SJSA1 (cell line): ENCODE measurements at places on chromosomes 11 and 22. TPM values are rescaled to one million over a fixed set of nuclear protein-coding genes. Genes with fewer than 3 reads are reported as not detected.

- no peaks in the 10 kb centered on the region for H3K36me3 ChIP-seq
- H3K27ac ChIP-seq = no peak overlapping the region
- H3K4me1 ChIP-seq = no peaks in the 10 kb centered on the region
- no peaks in the 10 kb centered on the region for H3K27me3 ChIP-seq
- H3K4me3 ChIP-seq = no peak overlapping the region
- no peak for DNase-seq
Measured at GRCh38 chr11:133903875-133904817, 52.6 kb downstream of the IGSF9B start.

DNA sequence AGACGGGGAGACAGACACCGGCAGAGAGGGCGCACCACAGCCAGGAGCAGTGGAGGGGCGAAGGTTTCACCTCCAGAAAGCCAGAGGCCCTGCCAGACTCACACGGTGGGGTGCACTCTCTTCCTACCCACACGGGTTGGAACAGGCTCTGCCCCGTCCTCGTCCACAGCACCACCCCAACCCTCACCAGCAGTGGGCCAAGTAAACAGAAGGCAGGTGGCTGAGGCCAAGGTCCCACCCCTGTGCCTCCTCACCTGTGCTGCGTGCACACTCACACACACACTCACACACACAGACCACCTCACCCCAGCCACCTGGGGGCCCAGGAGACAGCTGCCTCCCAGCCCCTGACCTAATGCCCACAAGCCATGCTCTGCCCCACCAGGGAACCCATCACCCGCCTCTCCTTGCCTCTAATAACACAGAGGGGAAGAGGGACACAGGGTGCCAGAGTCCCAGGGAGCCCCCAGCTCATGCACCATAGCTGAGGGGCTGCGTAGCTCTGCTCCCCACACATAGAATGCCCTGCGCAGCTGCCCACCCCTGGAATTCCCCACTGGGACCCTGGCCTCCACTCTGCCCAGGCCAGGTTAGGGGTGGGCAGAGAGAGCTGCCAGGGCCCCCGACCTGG lies 3.1 kb downstream of the CYB5R3 start:
- H3K27ac ChIP-seq = no peak overlapping the region
- peaks cover 58% of the 10 kb centered on the region for H3K4me1 ChIP-seq
- H3K36me3 ChIP-seq = peaks cover 40% of the 10 kb centered on the region
- no peak overlapping the region for H3K4me3 ChIP-seq
- no peaks in the 10 kb centered on the region for H3K27me3 ChIP-seq

GRCh38 chr22:39182478-39183030 lies 30.1 kb upstream of the CBX7 start:
- peaks cover 27% of the 10 kb centered on the region for H3K4me1 ChIP-seq
- H3K27ac ChIP-seq = no peak overlapping the region
- no peak for DNase-seq
- H3K36me3 ChIP-seq = no peaks in the 10 kb centered on the region

GRCh38 chr11:128720522-128720985 lies 26.7 kb downstream of the FLI1 start:
- H3K27me3 ChIP-seq = no peaks in the 10 kb centered on the region
- H3K27ac ChIP-seq = no peak overlapping the region
- peaks cover 58% of the 10 kb centered on the region for H3K4me1 ChIP-seq
- no peak overlapping the region for H3K4me3 ChIP-seq
- DNase-seq = no peak
- H3K36me3 ChIP-seq = no peaks in the 10 kb centered on the region

- DNase-seq = no peak
- H3K36me3 ChIP-seq = no peaks in the 10 kb centered on the region
- H3K4me3 ChIP-seq = no peak overlapping the region
- H3K27ac ChIP-seq = no peak overlapping the region
- H3K4me1 ChIP-seq = peaks cover 3% of the 10 kb centered on the region; the same call in 1 of the 2 replicates
Measured at GRCh38 chr11:44615913-44616791, 50.7 kb downstream of the CD82 start.

- H3K27ac ChIP-seq = no peak overlapping the region
- DNase-seq = no peak
- H3K27me3 ChIP-seq = no peaks in the 10 kb centered on the region
Measured at GRCh38 chr22:23068096-23068831, 2.1 kb upstream of the GNAZ start.

GRCh38 chr11:72812967-72813739 lies 1.1 kb upstream of the ATG16L2 start:
- peaks cover 31% of the 10 kb centered on the region for H3K4me1 ChIP-seq
- no peaks in the 10 kb centered on the region; the same call in 1 of the 2 replicates for H3K36me3 ChIP-seq
- H3K27ac ChIP-seq = peak overlapping the region; percentile 100
- peak overlapping the region; percentile 69 for H3K4me3 ChIP-seq
- no peaks in the 10 kb centered on the region for H3K27me3 ChIP-seq
- peak; percentile 40 for DNase-seq

DNA sequence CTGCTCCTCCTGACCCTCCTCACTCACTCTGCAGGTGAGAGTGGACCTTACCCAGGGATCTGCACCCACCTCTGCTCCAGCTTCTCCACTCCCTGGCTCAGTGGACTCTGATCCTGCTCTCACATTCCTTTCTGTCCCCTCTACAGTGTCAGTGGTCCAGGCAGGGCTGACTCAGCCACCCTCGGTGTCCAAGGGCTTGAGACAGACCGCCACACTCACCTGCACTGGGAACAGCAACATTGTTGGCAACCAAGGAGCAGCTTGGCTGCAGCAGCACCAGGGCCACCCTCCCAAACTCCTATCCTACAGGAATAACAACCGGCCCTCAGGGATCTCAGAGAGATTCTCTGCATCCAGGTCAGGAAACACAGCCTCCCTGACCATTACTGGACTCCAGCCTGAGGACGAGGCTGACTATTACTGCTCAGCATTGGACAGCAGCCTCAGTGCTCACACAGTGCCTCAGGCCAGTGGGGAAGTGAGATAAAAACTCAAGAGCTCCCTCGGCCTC lies 29.7 kb upstream of the VPREB1 start:
- no peak overlapping the region for H3K27ac ChIP-seq
- peaks cover 26% of the 10 kb centered on the region for H3K27me3 ChIP-seq
- DNase-seq = no peak
- H3K4me1 ChIP-seq = no peaks in the 10 kb centered on the region

DNA sequence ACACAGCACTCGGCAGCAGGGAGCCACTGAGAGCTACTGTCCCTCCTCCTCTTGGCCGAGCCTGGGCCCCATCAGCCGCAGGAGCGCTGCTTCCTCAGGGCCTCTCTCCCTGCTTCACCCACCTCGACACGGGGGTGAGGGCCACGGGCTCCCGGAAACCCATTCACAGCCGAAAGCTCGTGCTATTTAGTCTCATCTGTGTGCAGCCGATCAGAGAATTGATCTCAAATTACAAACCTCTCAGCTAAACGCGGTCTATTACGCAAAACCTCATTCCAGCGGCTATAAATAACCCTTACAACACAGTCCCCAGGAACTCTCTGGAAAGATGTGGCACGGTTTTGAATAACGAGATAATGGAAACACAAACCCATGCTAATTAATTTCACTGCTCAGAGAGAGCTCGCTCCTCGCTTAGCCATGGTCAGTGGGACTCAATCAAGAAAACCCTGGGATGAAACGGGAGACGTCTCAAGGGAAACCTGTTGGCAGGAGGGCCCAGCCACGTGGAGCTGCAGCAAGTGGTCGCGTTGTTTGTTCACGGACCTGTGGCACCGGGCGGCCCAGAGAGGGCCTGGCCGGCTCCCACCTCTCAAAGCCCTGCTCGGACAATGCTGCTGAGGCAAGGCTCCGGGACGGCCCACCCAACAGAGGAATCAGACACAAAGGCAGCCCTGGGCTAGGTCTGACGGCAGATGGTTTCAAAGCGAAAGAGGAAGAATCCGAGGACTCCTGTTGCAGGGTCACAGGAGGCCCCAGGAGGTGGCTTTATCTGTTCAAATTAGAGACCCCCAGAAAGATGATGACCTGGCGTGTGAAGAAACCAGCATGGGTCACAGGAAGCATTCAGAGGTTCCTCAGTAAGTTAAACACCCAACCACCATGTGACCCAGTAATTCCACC lies 210.5 kb downstream of the CTTN start:
- no peaks in the 10 kb centered on the region for H3K4me1 ChIP-seq
- no peaks in the 10 kb centered on the region for H3K27me3 ChIP-seq
- H3K4me3 ChIP-seq = no peak overlapping the region
- no peak for DNase-seq

DNA sequence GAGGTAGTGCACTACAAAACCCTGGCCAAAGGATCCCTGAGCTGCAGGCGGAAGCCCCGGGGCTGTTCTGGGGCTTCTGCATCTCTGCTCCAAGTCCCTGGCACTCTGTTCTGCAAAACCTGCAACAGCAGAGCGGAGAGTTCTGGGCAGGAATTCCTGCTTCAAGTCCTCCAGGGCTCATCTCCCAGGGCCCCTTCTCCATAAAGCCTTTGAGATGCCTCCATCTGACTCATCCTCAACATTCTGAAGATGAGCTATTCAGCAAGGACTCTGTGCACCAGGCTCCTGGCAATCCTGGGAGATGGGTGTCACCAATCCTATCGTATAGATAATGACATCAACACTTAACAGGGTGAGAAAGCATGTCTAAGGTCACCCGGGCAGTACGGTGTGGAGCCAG lies 19.3 kb downstream of the SYN3 start:
- H3K4me3 ChIP-seq = no peak overlapping the region
- no peak overlapping the region for H3K27ac ChIP-seq
- no peaks in the 10 kb centered on the region for H3K4me1 ChIP-seq

- peaks cover 31% of the 10 kb centered on the region for H3K27me3 ChIP-seq
- DNase-seq = no peak
- H3K4me3 ChIP-seq = no peak overlapping the region
- no peaks in the 10 kb centered on the region for H3K4me1 ChIP-seq
- H3K27ac ChIP-seq = no peak overlapping the region
Measured at GRCh38 chr22:36753916-36754315, 22.0 kb downstream of the IFT27 start.

DNA sequence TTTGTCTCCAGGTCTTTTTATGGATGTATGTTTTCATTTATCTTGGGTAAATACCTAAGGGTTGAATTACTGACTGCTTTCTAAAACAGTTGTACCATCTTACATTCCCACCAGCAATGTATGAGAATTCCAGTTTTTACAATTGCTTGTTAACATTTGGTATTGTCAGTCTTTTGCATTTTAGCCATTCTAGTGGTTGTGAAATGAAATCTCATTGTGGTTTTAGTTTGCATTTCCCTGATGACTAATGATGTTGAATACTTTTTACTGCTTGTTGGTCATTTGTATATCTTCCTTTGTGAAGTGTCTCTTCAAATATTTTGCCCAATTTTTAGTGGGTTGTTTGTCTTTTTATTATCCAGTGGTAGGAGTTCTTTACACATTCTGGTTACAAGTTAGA lies 92.8 kb downstream of the ARFGAP2 start:
- H3K4me1 ChIP-seq = peaks cover 15% of the 10 kb centered on the region
- no peak overlapping the region for H3K4me3 ChIP-seq
- H3K27ac ChIP-seq = 0 out of 2 replicates have a peak overlapping the region, but pooled peaks have one; percentile 1
- DNase-seq = no peak
- no peaks in the 10 kb centered on the region for H3K36me3 ChIP-seq

DNA sequence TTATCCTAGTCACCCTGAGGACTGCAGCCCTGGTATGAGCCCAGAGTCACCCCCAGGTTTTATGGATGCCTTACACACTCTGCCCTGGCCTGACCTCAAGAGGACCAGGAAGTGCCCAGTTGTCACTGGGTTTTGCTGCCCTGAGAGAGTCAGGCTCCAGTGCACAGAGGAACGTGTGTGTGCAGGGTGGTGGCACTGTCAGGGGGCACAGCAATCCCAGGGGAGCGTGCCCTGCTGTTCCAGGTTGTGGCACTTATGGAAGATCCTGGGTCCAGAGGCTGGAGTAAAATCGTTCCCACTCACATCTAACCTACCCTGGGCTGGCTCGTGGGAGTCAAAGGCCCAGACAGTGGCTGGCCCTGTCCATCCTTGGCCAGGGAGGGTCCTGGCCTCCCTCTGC lies 7.6 kb downstream of the APOBEC3A start:
- H3K27me3 ChIP-seq = peaks cover 4% of the 10 kb centered on the region; the same call in 1 of the 2 replicates
- no peak for DNase-seq
- no peak overlapping the region for H3K4me3 ChIP-seq

DNA sequence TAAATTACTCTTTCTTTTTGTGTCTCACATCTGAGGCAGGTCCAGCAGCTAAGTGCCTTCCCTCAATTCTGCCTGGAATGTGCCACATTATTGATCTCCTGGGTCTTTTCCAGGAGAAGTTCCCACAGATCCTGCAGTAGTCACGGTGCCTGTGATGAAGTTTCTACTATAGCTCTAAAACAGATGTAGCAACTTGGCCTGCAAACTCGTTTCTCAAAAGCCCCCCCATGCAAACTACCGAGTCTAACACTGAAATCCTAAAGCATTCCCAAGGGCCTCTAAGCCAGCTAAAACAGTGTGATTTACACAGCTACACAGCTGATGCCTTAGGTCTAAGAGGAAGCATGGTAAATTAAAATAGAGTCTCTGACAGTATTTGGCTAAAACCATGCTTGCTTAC lies 54.3 kb downstream of the DDI1 start:
- H3K27me3 ChIP-seq = no peaks in the 10 kb centered on the region
- H3K4me3 ChIP-seq = no peak overlapping the region

DNA sequence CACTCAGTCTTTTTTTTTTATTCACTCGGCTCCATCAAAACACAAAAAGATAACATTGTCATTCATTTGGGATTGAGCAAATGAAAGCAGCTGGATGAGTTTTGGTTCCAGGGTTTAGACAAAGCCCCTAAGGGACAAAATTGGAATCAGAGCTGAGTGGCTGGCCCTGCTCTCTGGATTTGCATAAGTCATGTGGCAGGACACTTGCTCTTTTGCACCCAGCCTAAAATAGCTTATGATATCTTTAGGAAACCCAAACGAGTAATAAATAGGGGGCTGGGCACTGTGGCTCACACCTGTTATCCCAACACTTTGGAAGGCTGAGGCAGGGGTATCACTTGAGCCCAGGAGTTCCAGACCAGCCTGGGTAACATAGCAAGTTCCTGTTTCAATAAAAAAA lies 11.0 kb upstream of the TMEM121B start:
- H3K4me1 ChIP-seq = no peaks in the 10 kb centered on the region
- H3K4me3 ChIP-seq = no peak overlapping the region

DNA sequence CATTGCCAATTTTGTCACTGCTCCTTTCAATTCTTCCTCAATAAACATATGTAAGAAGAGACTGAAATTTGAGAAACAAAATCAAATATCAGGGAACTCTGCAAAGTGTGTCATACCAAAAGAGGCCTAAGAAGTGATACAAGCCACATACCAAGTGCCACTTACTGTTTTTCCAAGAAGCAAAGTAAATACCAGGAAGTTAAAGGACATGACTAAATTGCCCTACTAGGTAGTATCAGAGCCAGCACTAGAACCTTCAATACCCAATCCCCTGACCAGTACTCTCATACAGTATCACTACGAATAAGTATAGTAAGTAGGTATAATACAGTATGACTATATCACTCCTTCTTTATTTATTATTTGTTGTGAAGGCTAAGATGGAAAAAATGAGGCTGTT lies 13.6 kb downstream of the MAML2 start:
- H3K4me3 ChIP-seq = no peak overlapping the region
- H3K27ac ChIP-seq = no peak overlapping the region
- no peak for DNase-seq

GRCh38 chr11:88434333-88434976 lies 96.9 kb upstream of the CTSC start:
- DNase-seq = no peak
- no peaks in the 10 kb centered on the region for H3K27me3 ChIP-seq

GAS2 gene
- total RNA-seq = 1.8 and 2.0 TPM in 2 replicates

LDLRAD3 gene
- total RNA-seq = 4.1 and 5.8 TPM in 2 replicates

CELSR1 gene
- 0.41 and 1.1 TPM in 2 replicates for total RNA-seq

CACNA1I gene
- total RNA-seq = 0.03 TPM in 1 of 2 replicates, not detected in the other

C11orf86 gene
- not detected in 2 replicates for total RNA-seq

KRTAP5-10 gene
- not detected in 2 replicates for total RNA-seq

ASCL3 gene
- not detected in 2 replicates for total RNA-seq

CLNS1A gene
- total RNA-seq = 71.7 and 81.5 TPM in 2 replicates

KCNC1 gene
- not detected in 2 replicates for total RNA-seq

GGTLC3 gene
- 0.26 TPM in 1 of 2 replicates, not detected in the other for total RNA-seq

OSM gene
- not detected in 2 replicates for total RNA-seq

PANX2 gene
- 0.13 and 0.58 TPM in 2 replicates for total RNA-seq

CCDC87 gene
- 0.34 TPM in 1 of 2 replicates, not detected in the other for total RNA-seq
